Pericardium fibroblast (primary cell): ENCODE measurements at places on chromosomes 11 and 22. TPM values are rescaled to one million over a fixed set of nuclear protein-coding genes. Genes with fewer than 3 reads are reported as not detected.

The PTGDR2 gene
- 0.77 and 0.93 TPM in 2 replicates for total RNA-seq

The HEPHL1 gene
- total RNA-seq, result not detected in 2 replicates

The OR52I2 gene
- total RNA-seq, result not detected in 2 replicates

The TMEM45B gene
- total RNA-seq, result 0.12 TPM in 1 of 2 replicates, not detected in the other

The PPARA gene
- total RNA-seq, result 8.1 and 13.8 TPM in 2 replicates

The WNT11 gene
- total RNA-seq, result 0.51 and 6.0 TPM in 2 replicates

The CHKB gene
- total RNA-seq, result 25.7 and 26.1 TPM in 2 replicates

The OR5P2 gene
- total RNA-seq, result not detected in 2 replicates

The PDE2A gene
- 1.2 and 3.9 TPM in 2 replicates for total RNA-seq

The HEPN1 gene
- total RNA-seq, result not detected in 2 replicates

The TRPM5 gene
- total RNA-seq, result 0.12 TPM in 1 of 2 replicates, not detected in the other

The LMO1 gene
- total RNA-seq, result not detected in 2 replicates

The CTSW gene
- not detected in 2 replicates for total RNA-seq
